ENCODE measurements at places on chromosomes 2 and 18.

DNA sequence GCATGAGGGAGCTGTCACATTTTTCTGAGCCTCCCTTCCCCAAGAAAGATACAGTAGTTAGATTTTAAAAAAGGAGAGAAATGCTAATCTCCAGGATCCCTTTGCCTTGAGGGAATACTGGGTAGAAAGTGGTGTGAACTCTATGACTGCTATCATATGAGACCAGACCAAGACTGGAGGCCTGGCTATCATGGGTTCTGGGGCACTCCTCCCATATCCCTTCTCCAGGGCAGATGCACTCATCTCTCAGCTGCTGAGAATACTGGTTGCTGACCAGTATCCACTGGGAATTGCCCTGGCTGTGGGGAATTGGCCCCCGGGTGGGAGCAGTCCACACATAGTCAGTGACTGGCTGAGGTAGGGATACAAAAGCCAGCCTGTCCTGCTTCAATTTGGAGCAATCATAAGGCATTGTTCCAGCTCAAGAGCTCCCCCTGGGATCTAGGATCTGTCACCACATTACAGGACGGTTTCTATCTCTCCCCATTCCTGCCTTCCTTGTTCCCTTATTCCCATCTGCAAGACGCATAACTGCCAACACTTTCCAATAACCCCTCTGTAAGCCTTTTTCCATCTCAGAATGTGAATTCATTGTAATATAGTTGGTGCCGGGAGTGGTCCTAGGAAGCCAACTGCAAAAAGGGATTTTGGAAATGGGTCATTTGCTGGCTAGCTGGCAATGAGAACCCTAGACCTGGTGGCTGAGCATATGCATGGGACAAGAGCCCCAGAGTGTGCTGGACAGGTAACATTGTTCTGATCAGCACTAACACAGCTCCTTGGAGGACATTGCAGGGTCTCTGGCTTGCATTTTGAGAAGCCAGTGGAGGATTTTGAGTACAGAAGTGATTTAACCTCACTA, 35.4 kb upstream of the REEP1 start:
- no peak for DNase-seq

DNA sequence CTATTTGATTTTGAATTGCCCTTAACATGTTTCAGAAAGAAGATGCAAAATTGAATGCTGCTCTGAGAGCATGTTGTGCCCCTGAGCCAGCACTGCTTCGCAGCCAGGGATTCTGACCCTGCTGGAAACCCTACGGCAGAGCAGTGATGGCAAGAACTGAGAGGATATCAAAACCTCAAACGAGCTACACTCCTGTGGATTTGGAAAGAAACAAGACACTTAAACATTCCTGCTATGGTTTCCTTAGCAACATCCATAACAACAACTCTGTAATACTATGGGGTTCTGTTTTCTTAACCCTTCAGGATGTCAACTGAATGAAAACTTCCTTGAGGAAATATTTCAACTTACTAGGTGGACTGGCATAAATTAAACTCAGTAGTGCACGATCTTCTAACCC, 649.1 kb downstream of the NYAP2 start:
- DNase-seq = no peak

DNA sequence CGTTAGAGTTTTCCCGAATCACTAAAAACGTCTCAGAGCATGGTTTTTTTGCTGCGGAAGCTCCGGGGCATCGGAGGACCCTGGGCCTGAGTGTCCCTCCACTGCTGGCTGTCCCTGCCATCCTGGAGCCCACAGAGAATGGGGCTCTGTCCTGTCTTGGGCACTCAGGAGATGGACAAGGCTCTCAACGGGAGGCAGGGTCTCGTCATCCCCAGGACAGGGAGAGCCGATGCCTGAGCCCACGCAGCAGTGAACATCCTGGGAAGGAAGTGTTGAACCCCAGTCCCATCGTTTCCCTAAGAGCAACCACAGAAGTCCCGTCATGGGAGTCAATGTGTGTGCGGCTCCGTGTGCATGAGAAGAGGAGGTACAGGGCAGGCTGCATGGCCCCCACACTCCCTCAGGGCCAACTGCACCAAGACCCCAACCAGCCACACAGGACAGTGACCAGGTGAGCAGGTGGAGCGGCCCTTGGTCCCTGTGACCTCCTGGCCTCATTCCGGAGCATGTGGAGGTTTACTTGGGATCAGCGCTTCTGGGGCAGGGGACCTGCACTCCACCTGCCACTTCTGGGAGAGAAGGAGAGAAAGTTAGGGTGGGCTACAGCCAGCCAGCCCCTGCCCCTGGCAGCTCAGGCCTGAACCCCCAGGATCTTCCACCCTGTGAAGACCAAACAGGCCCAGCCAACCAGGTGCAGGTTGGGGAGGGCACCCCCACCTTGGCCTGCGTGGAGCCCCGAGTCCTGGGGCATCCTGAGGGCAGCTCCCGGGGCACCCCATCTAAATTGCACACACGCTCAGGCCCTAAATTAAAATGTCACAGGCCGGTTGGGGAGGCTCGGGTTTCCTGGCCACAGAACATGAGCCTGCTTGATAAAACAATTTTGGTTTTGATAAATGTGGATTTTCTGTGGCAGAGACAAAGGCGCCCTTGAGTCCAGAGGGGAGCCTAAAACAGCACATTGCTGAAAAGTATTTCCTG, 3.1 kb upstream of the SNED1 start:
- no peak for DNase-seq

DNA sequence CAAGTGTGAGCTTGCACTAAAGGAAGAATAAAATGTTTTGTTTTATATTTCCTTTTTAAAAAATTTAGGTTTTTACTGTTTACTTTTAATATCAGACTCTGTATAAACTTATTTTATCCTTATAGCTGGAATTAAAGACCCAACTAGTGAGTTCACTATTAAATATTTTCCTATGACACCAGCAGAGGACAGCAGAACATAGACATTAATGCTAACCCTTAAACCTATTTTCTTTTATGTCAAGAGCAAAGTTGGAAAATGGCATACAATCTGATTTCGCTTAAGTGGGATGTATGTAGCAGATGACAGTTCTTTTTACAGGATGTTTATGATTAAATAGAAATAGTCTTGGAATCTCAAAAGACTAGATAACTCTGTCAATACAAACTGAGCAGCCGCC, 188.2 kb upstream of the XIRP2 start:
- DNase-seq = no peak

DNA sequence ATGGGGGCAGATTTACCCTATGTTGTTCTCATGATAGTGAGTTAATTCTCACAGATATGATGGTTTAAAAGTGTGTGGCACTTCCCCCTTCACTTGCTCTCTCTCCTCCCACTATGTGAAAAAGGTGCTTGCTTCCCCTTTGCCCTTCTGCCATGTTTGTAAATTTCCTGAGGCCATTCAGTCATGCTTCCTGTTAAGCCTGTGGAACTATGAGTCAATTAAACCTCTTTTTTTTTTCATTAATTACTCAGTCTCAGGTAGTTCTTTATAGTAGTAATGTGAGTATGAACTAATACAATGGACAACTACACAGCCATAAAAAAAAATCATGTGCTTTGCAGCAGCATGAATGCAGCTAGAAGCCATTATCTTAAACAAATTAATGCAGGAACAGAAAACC, 118.5 kb downstream of the CALCRL start:
- no peak for DNase-seq

GRCh38 chr2:129331638-129332037, 647.8 kb upstream of the RAB6C start:
- no peak for DNase-seq

DNA sequence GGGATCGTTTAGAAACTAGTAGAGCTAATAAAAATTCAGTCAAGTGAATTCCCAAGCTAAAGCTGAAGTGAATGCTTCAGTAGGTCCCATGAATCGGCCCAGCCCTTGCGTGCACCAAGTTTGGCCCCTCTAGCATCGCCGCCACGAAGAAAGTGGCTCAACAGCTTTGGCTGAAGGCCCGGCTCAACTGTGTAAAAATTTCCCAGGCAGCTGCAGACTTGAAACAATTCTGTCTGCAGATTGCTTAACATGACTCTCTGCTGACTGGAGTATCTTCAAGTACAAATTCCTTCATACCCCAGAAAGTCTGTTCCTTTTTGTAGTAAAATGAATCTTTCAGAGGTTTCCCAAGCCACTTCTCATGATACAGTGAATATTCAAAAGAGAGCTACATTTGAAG, 32.7 kb downstream of the ALMS1 start:
- DNase-seq = no peak

Data from T-helper 1 cell (primary cell).